ENCODE measurements at places on chromosomes 5 and 9.

DNA sequence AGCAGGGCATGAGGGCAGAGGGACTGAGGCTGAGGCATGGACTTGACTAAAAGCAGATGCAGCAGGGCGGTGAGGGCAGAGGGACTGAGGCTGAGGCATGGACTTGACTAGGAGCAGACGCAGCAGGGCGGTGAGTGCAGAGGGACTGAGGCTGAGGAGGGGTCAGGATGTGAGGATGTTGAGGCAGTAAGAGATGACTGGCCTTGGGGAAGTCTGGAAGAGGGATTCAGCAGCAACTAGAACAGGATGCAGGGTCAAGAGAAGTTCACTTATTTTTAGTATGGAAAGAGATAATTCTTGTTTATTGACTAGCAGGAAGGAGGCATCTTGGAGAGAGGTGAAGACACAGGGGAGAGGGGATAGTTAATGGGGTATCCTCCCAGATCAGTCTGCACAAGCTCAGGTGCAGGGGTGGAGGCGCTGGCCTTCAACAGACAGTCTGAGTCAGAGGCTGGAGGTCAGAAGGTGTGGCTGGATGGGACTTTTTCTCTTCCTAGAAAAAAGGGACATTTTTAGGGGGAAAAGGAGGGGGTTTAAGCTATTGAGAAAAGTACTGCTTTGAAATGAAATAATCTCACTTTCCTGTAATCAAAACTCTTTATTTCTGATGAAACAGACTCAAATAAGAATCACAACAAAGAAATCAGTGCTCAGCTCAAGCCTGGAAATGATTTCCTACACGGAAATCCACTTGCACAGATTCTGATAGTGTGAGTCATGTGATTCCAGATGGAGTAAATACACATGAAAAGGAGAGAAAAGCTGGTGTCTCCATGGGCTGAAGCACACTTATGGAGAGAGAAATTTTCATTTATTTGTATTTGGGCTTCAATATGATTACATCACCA, 130.9 kb downstream of the PALM2AKAP2 start:
- no peak for DNase-seq

- DNase-seq, result no peak
Measured at GRCh38 chr9:17962747-17963146, 383.9 kb downstream of the SH3GL2 start.

GRCh38 chr5:59648949-59649921, 244.3 kb downstream of the PDE4D start:
- no peak for DNase-seq

GRCh38 chr5:51748647-51749046, 365.4 kb downstream of the ISL1 start:
- DNase-seq, result no peak

DNA sequence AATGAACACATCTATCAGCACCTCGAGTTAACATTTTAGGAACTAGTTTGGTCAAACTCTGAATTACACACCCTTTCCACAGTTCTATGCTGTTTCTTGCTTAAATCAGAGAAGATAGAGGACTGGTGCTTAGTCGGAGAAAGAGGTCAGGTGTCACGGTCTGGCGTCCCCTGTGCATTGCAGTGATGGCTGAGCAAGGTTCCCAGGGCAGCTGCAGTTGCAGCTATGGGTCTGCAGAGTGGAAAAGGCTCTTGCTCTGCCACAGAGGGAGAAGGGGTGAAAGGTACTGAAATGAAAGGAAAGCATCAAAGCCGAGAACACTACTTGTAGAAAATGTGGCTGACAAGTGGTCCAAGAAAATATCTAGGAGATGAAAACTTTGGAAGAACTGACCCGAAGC, 25.2 kb upstream of the SH3RF2 start:
- no peak for DNase-seq

DNA sequence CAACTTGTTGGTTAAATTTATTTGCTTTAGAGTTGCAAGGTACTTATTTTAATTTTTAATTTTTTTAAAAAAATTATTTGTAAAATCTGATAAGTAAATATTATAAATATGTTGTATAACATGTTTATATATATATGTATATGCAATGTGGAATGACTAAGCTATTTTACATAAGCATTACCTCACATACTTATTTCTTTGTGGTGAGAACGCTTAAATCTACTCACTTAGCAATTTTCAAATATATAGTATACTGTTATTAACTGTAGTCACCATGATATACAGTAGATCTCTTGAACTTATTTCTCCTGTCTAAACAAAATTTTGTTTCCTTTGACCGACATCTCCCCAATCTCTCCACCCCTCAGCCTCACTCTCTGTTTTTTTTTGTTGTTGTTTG, 147.8 kb downstream of the NNT start:
- no peak for DNase-seq

- DNase-seq, result no peak
Measured at GRCh38 chr5:54547711-54548250, 30.2 kb downstream of the SNX18 start.

- DNase-seq, result no peak
Measured at GRCh38 chr9:107733523-107733894, 243.9 kb upstream of the KLF4 start.

GRCh38 chr9:137007108-137007815, 10.9 kb upstream of the CLIC3 start:
- no peak for DNase-seq

DNA sequence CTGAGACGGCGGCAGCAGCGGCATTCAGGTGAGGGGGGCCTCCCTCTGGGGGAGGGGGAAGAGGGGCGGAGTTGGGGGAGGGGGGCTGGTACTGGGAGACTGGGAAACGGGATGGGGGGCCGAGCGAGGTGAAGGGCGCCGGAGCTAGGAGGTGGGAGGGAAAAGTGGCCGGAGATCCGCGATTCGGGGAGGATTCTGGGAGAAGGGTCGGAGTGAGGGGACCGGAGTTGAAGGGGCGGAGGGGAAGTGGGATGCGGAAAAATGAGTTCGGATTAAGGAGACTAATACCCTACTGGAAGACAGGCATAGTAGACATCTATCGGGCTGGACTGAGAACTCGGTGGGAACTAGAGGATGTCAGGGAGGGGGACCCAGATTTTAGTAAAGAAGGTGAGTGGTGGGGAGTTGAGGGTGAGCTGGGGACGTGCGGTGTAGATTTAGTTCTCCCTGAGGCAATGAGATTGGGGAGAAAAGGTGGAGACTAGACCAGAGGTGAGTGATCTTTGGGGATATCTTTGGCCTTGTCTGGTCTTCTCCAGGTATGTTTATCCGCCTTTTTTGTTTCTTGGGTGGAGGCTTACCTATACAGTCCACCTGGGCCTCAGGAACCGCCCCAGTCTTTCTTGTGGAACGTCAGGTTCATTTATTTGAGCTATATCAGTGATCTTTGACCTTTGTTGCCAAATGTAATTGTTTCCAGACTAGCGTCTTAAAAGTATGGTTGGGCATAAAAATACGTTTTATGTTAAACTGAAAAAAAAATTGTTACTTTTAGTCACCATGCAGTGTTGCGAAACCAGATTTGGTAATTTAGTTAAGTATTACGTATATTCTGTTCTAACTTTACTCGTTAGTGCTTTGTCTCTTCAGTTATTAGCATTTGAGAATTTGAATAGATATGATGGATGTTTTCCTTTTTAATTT, 632 bp downstream of the UBAP1 start:
- no peak for DNase-seq

DNA sequence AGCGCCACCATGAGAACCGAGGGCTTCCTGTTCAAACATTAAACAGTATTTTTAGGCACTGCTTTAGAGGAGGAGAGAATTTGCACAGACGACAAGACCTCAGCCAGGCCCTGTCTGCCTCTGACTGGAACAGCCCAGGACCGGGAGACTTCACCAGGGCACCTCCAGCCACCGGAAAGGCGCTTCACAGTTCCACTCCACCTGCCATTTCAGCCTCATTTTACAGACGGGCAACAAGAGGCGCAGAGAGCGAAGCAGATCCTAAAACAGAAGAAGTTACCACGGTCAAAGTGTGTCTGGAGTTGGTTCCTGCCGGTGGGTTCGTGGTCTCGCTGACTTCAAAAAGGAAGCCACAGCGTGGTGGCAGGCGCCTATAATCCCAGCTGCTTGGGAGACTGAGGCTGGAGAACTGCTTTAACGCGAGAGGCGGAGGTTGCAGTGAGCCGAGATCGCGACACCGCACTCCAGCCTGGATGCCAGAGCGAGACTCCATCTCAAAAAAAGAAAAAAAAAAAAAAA, 28.4 kb downstream of the COL23A1 start:
- no peak for DNase-seq

DNA sequence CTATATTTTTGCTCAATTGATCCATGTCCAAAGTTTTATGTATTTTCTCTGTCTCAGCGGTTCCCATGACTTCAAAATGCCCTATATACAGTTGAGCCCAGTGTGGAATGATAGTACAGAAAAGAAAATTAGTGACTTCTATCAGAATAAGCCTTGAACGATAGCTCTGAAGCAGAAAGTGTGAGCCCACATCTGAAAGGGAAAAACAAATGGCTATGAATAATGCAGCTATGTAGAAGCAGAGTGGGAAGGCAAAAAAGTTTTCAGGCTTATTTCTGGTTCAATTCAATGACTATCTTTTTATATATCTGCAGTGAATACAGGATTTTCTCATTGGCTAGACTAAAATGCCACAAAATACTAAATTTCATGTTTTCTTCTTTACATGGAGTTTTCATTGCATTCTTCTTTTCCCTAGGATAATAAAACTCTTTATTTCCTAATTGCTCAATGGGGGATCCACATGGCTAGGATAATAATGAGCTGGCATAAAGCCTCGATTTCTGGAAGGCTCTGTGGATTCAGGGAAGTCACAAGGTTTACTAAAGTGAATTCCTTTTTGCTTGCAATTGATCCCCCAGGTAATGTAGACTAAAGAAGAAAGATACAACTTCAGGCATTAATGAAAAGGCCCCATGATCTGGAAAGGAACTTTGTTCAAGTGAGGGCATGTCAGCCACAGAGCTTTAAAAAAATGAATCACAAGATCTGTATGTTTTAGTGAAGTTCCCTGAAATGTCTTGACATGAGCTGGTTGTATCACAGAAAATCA, 377.0 kb upstream of the RIOK2 start:
- DNase-seq, result no peak

GRCh38 chr5:158108177-158108576, 249.2 kb upstream of the CLINT1 start:
- DNase-seq, result no peak

DNA sequence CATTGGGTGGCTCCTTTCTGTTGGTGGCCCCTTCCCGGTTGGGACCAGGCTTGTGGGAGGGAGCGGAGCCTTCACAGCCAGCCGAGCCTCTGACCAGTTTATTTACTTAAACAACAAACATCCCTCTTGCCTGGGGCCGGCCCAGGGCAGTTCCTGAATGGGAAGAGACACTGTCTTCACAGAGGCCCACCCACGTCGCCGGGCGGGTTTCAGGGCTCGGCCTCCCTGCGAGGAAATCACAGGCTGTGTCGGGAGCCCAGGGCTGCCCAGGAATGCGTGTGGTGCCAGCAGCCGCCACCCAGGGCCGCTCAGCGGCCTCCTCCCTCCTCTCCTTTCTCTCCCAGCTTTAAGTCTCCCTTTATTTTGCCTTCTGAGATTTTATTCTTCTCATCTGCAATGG, 132.5 kb downstream of the HSD17B3 start:
- no peak for DNase-seq

- no peak for DNase-seq
Measured at GRCh38 chr5:106454651-106455415, 1215.9 kb downstream of the EFNA5 start.

DNA sequence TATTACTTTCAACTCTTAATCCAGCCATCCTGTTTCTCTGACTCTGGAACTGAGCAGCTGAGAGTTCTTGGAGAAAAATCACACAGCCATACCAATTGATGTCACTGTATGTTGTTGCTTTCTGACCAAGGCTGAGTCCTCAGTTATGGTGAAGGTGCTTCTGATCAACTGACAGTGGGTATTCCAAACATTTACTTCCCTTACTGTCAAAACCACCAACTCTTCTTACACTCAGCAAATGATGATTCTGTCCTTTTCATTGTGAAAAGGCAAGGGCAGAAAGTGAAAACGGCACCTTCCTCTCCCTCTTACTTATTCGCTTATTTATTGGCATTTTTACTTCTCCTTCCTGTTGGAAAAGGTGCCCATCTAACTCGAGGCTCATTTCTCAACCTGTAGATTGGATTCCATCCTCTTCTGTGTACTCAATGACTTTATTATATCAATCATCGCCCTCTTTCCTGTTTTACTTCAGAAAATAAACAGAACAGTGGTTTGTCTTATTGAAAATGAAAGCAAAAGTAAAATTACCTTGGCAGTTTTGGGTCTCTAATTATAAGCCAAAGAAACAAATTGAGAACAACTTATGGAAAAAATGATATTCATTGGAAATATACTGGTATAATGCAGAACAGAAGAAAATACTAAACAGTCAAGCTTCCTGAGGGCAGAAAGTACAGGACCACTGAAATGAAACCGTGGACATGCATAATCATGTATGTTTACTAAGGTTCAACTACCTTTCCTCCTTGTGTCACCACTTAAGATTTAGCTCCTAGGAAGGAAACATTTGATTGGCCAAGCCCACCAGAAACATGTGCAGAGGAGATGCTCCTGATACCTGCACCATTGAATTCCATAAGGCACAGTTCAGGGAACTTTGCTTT, 104.5 kb upstream of the CHD1 start:
- DNase-seq, result no peak

DNA sequence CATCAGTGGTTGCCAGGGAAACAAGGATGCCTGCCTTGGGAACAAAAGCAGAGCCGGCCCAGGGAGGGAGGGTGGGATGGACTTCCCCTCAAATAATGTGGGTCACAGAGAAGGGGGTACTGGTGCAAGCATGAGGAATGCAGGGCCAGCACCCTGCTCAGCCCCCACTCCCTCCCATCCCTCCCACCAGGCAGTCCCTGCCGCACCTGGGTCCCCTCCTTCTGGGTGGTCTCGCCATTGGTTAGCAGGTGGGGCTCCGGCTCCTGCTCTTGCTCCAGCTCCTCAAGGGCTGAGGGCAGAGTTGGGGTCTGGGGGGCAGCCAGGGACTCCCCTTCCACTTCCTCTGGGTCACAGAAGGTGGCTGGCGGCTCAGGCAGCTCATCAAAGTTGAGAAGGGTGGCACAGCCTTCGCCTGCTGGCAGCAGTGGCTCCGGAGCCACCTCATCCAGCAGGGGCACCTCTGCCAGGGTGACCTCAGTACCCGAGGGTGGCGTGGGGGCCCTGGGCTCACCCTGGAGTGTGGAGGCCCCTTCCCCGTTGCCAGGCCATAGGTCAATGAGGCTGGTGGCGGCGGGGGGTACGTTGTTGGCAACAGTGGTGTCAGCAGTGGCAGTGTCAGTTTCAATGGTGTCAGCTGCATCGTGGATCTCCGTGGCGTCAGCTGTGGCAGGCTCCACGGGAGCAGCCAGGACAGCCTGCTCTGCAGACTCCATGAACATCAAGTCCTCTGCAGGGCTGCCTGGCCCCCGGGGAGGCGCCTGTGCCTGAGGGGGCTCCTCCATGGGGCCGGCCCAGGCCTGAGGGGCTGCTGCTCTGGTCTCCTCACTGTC, 11.5 kb downstream of the PRR7 start:
- DNase-seq, result no peak

DNA sequence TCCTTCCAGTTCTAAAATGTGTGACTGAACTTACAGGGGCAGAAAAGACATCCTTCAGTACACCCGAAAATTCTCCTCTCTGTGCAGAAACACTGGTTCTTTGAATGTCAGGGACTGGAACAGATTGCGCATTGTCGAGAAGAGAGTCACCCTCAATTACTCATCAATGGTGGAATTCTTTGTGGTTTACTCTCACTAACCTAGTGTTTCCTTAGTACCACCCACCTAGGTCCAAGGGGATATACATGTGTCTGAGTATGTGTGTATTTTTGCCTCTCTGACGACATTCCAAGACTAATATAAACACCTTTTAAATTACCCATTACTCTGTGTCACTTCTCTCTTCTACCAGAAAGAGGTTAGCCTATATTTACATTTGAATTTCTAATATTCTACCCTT, 660.8 kb downstream of the TLE1 start:
- DNase-seq, result no peak
